ENCODE measurements at places on chromosomes 2 and 18. TPM values are rescaled to one million over a fixed set of nuclear protein-coding genes. Genes with fewer than 3 reads are reported as not detected.
A peak's percentile ranks its signal among the peaks of the same experiment; 100 is the strongest.

DNA sequence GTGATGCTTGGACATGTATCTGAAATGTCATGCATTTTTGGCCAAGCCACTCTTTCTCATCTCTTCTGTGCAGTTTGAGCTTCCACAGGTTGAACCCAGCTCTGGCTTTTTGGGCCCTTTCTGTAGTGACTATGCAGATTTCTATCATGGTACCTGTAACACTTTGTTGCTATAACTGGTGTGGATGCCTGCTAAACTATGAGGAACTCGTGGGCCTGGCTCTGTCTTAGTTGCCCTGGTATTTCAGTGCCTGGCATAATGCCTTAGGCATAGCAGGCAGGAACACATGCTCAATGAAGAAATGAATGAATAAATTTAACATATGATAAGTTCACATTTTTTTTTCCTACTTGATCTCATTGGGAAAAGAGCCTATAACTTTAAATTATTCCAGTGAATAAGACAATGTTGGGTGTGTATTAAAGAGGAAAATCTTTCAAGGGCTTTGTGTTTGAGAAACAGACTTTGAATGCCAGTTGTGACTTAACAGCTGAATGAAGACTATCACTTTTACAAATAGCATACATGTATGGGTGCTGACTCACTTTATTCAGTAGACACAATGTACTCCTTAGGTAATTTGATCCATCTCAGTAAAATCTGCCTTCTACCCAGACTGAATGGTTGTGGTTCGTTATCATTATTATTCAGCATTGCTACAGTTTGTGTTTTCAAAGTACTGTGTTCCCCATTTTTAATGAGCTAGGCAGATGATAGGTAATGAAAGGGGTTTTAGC is 86.4 kb upstream of the MAP4K3 start:
- DNase-seq: peak; percentile 87

DNA sequence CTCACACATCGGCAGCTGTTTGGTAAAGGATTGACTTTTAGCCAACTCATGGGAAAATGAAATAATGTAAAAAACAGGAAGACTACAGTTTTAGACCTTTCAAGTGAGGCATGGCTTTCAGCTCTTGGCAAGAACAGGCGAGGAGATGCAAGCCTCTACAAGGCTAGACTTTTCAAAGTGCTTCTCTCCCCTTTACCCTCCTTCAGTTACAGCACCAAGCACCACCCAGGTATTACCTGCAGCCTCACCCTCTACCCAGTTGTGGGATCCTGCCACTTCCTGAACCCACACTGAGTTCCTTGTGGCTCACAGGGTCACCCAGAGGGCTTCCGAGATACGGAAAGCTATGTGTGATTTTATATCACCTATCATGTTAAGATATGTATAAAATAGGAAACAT is 14.7 kb downstream of the UGT1A10 start:
- no peak for DNase-seq

- no peak for DNase-seq
Observed at GRCh38 chr2:241209271-241209670, 20.8 kb downstream of the ANO7 start.

GRCh38 chr2:42084231-42084671 is 36.4 kb downstream of the PKDCC start:
- peak; percentile 85 for DNase-seq

DNA sequence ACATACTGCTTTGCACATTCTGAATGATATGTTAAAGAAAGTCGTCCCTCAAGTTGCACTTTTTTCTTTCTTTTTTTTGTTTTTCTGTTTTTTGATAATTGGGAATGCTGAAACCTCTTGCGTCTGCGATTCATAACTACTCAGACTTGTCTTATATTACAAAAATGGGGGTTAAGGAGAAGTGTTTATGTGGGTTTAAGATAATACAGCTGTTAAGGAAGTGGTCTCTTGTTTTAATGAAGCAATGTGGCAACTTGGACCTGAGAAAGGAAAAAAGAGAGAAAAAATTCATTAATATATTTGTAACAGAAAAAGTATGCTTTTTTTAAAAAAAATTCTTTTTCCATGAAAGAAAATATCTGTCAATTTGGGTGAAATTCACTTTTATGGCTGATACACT is 268.5 kb upstream of the CCDC68 start:
- no peak for DNase-seq

GRCh38 chr2:217407362-217407761 is 547.5 kb upstream of the TNP1 start:
- DNase-seq: no peak

DNA sequence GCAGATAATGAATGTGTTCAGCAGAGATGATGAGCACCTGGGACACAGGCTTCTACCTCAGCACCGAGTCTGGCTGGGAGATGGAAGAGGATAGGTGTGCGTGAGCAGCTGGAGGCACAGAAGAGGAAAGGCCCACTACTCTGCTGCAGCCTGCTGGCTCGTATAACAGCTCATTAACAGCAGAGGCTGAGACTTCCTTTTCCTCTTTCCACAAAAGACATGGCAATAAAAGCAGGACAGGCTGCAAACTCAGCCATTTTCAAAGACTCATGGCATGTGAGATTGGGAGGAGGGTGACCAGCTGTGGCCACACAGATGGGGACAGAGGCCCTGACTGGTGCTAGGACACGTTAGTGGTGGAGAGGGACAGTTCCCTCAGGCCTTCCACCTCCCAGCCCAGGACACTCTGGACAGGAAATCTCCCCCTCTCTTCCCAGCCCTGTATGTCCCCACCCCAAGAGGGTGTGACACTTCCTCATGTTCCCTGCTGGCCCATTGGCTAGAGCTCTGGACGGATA is 60.3 kb downstream of the CACNB4 start:
- no peak for DNase-seq

DNA sequence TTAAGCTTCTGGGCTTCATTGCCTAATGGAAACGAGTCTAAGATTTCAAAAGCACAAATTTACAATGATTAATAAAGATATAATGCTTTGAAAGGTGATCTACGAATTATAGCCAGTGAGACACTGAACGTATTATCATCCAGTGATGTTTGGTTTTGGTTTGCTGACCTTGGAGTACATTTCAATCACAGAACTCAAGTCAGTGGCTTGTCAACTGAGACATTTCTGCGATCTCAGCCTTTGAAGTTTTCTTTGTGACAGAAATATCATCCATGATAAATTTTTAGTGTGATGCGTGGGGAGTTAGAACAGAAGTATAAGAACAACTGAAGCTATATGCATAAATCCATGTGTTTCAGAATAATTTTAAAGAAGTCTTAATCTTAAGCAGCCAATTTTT is 263.8 kb downstream of the TCF4 start:
- DNase-seq: no peak

DNA sequence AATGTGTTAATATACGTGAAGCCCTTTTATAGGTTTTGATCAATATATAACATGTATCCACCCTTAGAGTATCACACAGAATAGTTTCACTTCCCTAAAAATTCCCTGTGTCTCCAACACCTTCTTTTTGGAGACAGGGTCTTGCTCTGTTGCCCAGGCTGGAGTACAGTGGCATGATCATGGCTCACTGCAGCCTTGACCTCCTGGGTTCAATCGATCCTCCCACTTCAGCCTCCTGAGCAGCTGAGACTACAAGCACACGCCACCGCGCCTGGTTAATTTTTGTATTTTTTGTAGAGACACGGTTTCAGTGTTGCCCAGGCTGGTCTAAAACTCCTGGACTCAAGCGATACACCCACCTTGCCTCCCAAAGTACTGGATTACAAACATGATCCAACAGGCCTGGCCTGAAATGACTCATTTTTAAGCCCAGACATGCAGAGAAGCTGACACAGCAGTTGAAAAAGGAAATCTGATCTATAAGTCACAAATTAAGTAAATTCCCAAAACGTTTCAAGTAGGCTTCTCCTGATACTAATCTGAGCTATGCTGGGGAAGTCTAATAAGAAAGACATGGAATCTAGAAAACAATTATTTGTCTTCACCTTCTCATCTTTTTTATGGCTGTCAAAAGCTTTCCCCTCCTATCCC is 2.9 kb downstream of the DUSP11 start:
- no peak for DNase-seq

DNA sequence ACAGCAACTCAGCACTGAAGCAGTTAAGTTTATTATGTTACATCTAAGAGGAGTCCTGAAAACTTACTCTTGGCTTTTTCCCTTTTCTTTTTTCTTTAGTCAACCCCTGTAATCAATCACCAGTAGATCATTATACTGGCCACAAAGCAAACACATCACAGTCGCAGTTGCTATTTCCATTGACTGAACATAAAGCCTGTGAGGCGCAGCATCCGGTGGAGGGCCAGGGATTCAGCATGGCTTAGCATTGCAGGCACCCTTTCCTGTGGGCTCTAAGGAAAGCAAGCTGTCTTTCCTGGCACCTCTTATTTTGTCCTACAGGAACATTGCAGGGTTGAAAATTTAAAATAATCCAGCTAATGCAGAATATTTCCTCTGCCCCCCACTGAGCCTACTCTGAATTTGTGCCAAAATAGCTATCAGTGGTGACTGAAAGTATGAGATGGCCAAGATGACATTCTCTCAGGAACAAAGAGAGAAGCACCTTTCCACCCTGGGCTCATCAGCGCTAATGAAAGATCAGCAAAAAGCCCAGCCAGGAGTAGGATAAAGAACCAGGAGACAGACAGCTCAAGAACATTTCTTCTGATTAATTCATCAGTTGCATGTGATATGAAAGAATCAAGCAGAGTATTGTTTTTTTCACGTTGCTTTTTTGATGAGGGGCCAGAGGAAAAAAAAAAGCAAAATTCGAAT is 85.3 kb upstream of the SULT1C3 start:
- no peak for DNase-seq

The MALL gene
- total RNA-seq: 0.10 TPM

DNA sequence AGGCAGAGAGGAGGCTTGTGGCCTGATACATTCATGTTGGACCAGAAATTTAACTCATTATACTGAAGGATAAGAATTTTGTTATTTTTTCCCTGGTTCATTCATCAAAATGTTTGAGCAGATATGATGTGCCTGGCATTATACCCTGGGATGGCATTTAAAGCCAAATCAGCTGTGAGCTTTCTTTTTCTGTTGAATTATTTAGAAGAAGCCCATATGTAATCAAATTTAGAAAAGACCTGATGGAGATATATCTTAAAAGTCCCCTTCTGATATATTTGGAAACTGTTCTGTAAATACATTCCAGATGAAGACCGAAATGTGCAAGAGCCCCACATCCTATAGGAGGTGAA is 743.1 kb upstream of the HS6ST1 start:
- no peak for DNase-seq

The DNER gene
- 7.1 TPM for total RNA-seq

- no peak for DNase-seq
Observed at GRCh38 chr2:85234868-85235267, 92.9 kb downstream of the TGOLN2 start.

The SRD5A2 gene
- not detected for total RNA-seq

DNA sequence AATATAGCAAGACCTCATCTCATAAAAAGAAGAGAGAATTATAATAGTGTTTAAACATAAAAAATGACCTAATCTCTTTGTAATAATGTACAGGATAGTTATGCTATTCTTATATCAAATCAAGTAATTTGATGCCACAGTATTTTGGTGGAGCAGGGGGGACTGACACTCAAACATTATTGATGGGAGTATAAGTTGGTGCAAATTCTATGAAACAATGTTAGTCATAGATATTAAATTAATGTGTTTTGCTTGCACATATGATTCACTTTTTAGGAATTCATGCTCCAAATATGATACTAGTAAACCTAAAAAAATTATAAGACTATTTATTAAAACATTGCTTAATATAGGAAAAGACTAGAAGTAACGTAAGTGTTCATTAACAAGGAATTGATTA is 256.1 kb upstream of the SYT4 start:
- no peak for DNase-seq

The AGPS gene
- 52.6 TPM for total RNA-seq

The RTN4 gene
- total RNA-seq: 120 TPM

DNA sequence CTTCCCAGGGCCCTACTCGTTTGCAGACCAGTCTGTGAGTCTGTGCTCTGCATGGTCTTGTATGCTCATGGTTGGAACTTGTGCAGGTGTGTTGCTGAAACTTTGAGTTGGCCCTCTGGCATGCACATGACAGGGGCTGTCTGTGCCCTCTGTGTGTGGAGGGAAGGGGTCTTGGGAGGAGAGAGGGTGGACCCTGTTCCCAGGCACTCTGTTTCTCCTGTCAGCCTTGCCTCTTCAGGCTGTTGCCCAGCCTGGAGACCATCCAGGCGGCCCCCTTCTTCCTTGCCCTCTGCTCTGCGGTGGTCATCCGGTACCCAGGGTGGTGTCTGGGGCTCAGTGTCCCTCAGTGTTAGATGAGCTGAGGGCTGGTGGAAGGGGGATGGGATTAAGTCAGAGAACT is 39.5 kb downstream of the TET3 start:
- no peak for DNase-seq

GRCh38 chr2:162749994-162750393 is 88.6 kb downstream of the KCNH7 start:
- DNase-seq: no peak

Data from H4 (cell line).